ENCODE measurements at places on chromosomes 2 and 18. TPM values are rescaled to one million over a fixed set of nuclear protein-coding genes. Genes with fewer than 3 reads are reported as not detected.

- no peak for DNase-seq
Measured at GRCh38 chr18:23623040-23623439, 36.7 kb upstream of the NPC1 start.

Gene PIAS2
- total RNA-seq: 15.9 TPM

DNA sequence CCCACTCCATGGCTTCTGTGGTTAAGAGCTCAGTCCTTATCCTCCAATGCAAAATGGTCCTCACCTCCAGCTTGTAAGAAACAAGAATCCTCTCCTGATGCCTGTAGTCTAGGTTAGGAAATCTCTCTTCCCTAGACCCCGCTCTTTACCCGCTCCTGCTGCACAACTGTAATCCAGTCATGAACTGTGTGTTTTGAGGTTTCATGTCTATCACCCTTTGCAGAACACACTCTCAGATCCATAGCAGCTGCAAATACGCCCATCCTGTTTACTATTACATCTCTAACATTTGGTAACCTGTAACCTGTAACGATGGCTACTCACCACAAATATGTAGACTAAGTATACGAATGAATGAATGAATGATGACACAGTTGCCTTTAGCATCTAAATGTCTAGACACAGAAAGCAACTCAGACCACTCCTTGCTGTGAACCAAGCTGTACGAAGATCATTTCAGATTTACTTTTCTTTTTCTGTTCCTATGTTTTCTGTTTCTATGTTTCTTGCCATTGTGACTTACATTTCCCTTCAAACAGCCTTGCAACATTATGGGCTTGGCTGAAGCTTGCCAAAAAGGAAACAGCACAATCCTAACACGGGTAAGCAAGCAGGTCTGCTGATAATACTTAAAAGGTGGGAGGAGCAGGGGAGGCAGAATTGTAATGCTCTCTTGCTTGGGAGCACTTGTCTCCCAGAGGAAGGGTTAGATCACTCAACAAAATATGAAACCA, 53.7 kb downstream of the EPHA4 start:
- no peak for DNase-seq

DNA sequence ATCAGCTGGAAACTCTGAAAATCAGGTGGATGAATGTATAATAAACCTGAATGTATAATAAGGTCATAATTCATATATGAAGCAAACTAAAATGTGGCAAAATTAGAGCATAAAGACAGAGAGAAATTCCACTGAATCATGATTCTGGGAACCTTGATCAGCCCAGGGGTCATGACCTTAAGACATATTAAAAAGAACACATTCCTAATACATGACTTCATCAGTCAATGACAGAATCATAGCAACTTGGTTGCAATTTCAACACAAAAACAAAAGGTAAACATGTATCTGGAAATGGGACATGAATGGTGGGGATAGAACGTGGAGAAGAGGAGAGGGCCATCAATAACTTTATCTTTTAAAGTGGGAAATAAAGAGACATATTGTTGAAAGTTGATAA, 17.6 kb downstream of the AFF3 start:
- DNase-seq: no peak

GRCh38 chr2:227765788-227766372, 20.2 kb downstream of the SCYGR8 start:
- no peak for DNase-seq

Gene CNRIP1
- total RNA-seq: 40.7 TPM

All from hematopoietic multipotent progenitor cell (in vitro differentiated cells).